ENCODE measurements at places on chromosomes 12 and 14.

GRCh38 chr14:68775614-68776126, 17.2 kb downstream of the ZFP36L1 start:
- no peaks in the 10 kb centered on the region for H3K36me3 ChIP-seq
- peak; percentile 18 for DNase-seq
- H3K4me3 ChIP-seq, result no peak overlapping the region
- no peak overlapping the region for H3K27ac ChIP-seq

- no peaks in the 10 kb centered on the region for H3K36me3 ChIP-seq
- H3K4me1 ChIP-seq, result peaks cover 44% of the 10 kb centered on the region
- H3K27ac ChIP-seq, result no peak overlapping the region
- H3K4me3 ChIP-seq, result no peak overlapping the region
These were observed 13.2 kb downstream of the RASSF8 start for GRCh38 chr12:25971654-25972041.

- H3K27ac ChIP-seq, result no peak overlapping the region
- no peak for DNase-seq
- no peaks in the 10 kb centered on the region for H3K27me3 ChIP-seq
- H3K36me3 ChIP-seq, result no peaks in the 10 kb centered on the region
- no peaks in the 10 kb centered on the region for H3K4me1 ChIP-seq
These were observed 8.4 kb upstream of the HHIPL1 start for GRCh38 chr14:99636487-99636886.

DNA sequence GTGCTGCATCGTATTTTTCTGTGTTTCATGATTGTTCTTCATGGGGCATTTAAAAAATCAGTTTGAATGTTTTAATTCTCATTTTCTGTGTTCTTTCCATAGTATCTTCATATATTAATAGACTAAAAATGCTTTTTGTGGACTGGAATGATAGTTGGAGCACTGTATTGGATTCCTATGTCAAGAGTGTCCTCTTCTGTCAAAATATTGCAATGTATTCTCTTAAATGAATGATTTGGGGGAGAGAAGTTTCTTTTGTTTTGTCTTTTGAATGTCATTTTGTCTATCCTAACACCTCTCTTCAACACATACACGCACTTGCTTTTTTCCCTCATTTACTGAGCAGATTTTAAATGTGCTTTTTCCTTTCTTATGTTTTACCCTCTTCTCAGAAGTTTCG, 4.7 kb upstream of the EIF2S3B start:
- H3K27ac ChIP-seq, result no peak overlapping the region
- no peaks in the 10 kb centered on the region for H3K36me3 ChIP-seq
- H3K4me3 ChIP-seq, result no peak overlapping the region
- H3K4me1 ChIP-seq, result no peaks in the 10 kb centered on the region
- H3K27me3 ChIP-seq, result no peaks in the 10 kb centered on the region
